M059J (cell line): ENCODE measurements at places on chromosomes 5 and 9. TPM values are rescaled to one million over a fixed set of nuclear protein-coding genes. Genes with fewer than 3 reads are reported as not detected.

DNA sequence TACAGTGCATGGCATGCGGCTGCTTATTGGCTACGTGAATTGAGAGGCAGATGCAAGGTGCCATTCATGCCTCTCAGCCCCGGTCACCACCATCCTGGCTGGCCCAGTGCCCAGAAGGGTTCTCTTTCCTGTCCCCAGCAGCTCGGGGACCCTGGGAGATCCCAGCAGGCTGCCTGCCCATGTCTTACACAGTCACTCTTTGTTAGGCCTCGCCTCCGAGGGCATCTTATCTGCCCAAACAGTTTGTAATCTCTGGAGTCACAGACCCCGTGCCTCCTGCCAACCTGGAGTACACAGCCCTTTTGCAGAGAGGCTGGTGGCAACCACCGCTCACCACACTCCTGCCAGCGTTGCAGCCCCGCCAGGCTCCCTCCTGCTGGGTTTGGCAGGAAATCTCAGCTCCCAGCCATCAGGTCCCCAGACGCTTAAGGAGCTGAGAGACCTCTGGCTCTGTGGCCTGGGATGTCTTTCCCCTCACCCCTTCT is 7.0 kb upstream of the AK1 start:
- peak; percentile 66 for DNase-seq

DNA sequence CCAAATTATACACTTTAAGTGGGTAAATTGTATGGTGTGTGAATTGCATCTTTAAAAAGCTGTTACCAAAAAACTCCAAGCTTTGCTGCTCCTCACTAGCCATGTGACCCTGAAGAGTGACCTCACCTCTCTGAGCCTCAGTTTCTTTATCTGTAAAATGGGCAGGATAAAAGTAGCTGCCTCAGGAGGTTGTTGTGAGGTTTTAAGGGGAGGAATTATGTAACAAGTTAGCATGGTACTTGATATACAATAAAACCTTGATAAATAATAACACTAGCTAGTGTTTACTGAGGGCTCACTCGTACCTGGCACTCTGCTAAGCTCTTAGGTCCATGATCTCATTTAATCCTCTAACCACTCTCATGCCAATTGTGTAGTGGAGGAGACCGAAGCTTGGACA is 19.0 kb upstream of the PHF19 start:
- no peak for DNase-seq

DNA sequence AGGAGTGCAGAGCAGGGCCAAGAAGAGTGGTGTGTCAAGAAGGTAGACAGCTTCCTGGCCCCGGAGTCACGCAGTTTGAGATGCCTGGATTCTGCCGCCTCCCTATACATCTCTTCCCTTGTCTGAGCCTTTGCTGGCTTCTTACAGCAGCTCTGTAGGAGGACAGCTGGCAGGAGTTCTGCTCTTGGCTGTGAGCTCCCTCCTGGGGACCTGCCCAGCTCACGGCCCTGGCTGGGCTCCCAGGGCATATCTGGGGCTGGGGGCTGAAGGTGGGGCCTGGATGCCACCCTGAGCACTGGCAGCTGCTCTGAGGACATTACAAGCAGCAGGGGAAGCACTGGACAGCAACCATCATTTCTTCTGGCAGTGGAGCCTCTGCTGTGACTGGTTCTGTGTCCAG is 786 bp upstream of the TSSK1B start:
- DNase-seq: no peak

DNA sequence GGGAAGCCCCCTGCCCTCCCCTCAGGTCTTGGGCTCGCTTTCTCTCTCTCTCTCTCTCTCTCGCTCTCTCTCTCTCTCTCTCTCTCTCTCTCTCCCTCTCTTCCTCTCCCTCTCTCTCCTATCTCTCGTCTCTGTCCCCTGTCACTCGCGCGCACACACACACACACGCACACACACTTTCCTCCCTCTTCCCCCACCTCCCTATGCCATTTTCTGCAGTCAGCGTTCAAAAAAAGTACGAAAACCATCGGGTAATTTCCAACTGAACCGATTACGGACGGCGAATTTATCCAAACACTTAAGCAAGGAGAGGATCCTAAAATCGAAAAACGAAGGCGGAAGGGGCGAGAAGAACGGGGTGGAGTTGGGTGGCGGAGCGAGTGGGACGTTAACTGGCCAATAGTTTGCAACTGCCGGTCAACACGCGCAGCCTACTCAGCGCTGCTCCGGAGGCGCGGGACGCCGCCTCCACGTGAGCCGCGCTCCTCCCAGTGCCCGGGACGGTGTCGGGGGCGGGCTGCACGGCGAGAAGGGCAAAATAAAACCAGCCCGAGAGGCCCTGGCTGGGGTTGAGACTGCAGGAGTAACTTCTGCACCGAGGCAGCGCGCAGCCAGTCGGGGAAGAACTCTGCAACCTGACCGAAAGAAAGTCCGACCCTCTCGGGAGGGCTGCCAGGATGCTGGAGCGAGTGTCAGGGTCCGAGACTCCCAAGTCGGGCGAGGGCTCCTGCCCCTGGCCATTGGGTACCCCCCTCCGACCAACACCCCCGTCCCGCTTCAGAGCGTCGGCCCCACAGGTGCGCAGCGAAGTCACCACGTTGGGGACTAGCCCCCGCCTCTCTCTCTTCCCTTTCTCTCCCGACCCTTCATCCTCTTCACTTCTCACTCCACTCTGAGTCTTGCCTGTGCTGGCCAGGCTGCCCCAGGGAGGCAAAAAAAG is 24.9 kb upstream of the ELAVL2 start:
- DNase-seq: peak; percentile 78

DNA sequence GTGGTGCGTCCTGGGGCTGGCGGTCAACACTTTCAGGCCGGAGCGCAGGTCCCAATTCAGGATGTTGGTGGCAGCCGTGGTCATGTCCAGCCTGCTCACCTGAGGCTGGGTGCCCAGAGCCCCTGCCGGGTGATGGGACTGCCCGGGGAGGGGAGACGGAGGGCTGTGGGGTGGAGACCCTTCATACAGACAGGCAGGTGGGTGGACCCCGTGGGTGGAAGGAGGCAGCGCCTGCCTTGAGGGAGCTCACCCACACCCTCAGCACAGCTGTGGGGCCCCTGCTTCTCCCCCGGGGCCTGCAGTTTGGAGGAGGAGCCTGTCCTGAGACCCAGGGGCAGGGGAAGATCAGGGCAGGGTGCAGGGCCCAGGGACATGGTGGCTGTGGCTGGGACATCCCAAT is 6.9 kb upstream of the PTGDS start:
- no peak for DNase-seq

DNA sequence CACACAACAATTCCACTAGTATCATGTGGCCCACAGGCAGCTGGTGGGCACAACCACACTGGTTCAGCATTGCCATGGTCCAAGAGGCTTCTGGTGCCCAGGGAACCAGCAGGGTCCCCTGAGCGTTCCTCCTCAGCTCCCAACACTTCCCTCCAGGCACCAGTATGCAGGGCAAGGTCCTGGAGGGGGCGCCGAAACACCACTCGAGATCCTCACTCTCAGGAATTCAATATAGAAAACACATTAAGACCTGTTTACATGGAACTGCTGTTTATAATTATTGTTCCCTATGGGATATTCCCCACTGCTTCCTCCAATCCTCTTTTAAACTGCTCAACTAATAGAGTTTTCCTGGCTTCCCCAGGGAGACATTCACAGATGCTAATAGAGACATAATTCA is 91.9 kb upstream of the GABRP start:
- DNase-seq: no peak

LHX3 gene
- total RNA-seq: not detected in 2 replicates

TXN gene
- 534 and 687 TPM in 2 replicates for total RNA-seq

DNA sequence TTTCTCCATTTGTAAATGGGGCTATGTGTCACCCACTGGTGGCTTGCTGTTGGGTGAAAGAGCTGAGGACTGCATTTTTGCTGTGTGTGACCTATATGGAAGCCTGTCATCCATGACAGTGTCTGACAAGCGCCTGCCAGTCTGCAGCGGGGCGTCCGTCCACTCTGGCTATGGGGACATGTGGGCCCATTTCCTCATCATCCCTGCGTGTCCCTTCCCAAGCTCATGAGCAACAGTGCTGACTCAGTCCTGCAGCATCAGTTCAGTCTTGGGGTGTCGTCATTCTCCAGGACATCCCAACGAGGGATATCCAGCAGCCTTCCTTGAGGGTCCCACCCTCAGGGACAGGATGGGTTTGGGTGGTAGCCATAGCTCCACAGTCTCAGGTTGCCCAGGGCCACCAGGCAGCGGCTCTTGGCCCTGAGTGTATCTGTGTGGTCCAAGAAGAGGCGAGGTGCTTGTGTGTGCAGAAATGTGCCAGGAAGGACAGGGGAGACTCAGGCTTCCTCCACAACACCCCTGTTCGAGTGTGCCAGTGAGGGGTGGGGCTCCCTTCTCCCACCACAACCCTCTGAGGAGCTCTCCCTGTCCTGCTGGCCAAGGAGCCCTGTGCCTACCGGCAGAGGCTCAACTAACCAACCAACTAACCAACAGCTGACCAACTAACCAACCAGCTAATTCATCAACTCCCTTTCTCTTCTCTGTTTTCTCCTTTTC is 2.1 kb downstream of the FGD3 start:
- no peak for DNase-seq

GRCh38 chr5:79842006-79842881 is 148.8 kb downstream of the MTX3 start:
- no peak for DNase-seq

GRCh38 chr9:125119643-125120286 is 23.6 kb downstream of the SCAI start:
- peak; percentile 54 for DNase-seq

DNA sequence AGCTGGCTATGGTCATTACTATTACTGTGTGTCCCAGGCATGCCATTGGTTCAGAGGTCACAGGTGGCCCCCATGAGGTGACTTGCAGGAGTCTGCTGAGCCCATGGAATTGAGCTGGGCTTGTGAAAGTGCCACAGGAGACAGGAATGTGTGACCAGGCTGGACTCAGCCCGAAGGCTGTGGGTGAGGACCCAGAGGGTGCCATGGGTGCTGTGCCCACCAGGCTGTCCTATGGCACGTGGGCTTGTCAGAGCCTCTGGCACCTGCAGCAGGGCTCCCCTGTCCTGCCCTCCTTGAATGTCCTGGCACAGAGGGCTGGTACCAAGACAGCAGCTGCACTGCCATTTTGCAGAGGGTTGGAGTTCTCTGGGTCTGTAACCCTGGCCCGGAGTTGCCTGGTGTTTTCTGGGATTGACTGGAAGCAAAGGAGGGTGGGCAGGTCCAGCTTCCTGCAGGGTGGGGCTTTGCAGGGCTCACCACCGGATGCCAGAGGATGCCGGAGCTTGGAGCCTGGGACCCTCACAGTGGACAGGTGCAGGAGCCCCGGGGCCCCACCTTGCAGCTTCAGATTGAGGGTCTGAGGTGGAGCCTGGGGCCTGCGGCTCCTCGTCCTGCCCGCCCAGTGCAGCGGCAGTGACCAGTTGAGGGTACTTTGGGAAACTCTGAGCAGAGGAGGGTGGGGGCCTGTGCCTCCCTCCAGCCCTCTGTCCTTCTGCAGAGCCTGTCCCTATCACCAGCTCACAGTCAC is 14.2 kb downstream of the COL5A1 start:
- peak; percentile 32 for DNase-seq

WWC1 gene
- 6.1 and 9.7 TPM in 2 replicates for total RNA-seq

GRCh38 chr9:117093891-117094844 is 320.7 kb downstream of the ASTN2 start:
- DNase-seq: peak; percentile 22

- DNase-seq: peak; percentile 67
These were observed 691.1 kb upstream of the C9orf72 start for GRCh38 chr9:28264368-28264767.

TRUB2 gene
- total RNA-seq: 12.4 and 19.2 TPM in 2 replicates

GRCh38 chr5:133287500-133287899 is 235.7 kb downstream of the HSPA4 start:
- DNase-seq: no peak

- DNase-seq: peak; percentile 53
These were observed 511 bp downstream of the ARL15 start for GRCh38 chr5:54309691-54310432.

DNA sequence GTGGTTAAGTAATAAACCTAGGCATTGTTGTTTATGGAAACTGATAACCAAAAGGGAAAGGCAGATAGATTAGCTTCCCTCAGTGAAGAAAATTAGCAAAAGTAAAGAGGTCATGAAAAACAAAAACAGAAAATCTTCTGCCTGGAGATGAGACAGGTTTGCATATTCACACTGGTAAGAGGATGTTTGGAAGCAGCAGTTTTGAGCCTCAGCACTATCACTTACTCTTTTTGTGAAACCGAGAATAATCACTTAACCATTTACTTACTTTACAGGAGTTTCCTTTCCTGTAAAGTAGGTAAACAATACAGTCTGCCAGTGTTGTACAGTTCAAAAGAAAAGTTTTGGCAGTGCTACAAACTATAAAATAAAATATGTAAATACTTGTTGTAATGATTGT is 35.5 kb upstream of the EMB start:
- no peak for DNase-seq

ADAMTS6 gene
- total RNA-seq: 16.5 and 18.9 TPM in 2 replicates

DNA sequence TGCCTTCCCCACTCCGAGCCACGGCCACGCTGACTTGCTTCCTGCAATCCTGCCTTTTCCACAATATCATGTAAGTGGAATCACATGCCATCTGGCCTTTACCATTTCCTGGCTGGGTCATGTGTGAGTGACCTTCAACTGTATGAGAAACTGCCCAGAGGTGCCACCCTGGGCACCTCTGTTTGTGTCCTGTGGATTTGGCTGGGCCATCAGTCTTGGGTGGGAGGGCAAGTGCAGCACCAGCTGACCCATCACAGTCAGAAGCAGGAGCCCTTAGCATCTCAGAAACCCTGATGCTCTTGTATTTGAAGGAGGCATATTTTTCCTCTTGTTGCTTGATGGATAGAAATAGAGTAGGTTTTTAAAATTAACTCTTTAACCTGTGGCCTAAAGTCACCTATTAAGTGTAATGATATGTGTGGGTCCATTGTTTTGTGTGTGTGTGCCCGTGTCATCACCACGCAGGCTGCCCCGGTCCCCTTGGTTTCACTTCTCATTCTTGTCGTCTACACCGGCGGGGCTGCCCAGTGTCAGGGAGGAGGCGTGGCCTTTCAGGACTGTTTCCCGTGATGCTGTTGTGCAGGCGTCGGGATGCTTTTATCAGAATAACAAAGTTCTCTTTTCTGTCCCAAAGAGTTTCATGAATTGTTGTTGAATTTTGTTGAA is 52.1 kb upstream of the CACNA1B start:
- DNase-seq: no peak

DNA sequence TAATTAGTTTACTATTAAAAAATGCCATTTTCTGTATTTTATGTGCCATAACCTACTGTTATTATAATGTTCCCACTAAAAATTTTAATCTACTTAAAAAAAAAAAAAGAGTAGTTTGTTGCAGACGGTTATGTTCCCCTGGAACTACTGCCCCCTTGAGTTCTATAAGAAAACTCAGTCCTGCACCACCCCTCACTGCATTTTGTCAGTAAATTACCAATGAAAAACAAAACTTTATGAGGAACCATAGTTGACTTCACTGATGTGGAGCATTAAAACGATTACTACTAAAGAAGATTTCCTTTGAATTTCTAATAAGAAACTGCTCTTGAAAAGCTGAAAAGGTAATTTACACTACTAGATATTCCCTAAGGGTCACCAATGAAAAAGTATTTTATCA is 288.7 kb downstream of the FBXL17 start:
- DNase-seq: peak; percentile 9

KCTD16 gene
- total RNA-seq: 0.10 TPM in 1 of 2 replicates, not detected in the other
